ENCODE measurements at places on chromosomes 1 and 21. TPM values are rescaled to one million over a fixed set of nuclear protein-coding genes. Genes with fewer than 3 reads are reported as not detected.

MROH9 gene
- not detected for total RNA-seq

CALML6 gene
- 0.61 TPM for total RNA-seq

LMX1A gene
- total RNA-seq: not detected

USP1 gene
- 71.5 TPM for total RNA-seq

FCGR3A gene
- total RNA-seq: 0.40 TPM

TMEM82 gene
- total RNA-seq: not detected

FPGT gene
- total RNA-seq: 11.8 TPM

PEAR1 gene
- total RNA-seq: not detected

SSX2IP gene
- total RNA-seq: 5.7 TPM

SOX13 gene
- 1.4 TPM for total RNA-seq

MTOR gene
- 46.4 TPM for total RNA-seq

DNA sequence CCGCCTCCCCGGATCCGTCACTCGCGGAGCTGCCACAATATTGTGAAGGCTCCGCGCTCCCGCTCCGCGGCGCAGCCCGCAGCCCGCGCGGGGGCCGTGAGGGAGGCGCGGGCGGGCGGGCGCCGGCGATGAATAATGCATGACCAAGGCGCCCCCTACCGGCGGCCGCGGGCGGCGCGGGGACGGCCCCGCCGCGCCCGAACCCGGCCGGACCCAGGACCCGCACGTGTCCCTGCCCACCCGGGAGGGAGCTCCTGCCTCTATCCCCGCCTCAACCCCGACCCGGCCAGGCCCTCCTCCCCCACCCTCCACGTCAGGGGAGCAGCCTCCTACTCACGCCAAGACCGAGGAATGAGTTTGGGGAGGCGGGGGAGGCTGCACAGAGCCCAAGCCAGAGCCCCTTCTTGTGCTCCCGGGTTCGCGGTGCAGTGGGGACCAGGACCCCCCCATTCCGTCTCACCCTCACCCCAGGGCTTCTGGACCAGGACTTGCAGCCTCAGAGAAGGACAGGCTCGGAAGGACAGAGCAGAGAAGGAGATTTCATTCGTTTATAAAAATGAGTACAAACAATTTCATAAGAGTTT is 70.8 kb upstream of the CASZ1 start:
- peak; percentile 63 for DNase-seq

DNA sequence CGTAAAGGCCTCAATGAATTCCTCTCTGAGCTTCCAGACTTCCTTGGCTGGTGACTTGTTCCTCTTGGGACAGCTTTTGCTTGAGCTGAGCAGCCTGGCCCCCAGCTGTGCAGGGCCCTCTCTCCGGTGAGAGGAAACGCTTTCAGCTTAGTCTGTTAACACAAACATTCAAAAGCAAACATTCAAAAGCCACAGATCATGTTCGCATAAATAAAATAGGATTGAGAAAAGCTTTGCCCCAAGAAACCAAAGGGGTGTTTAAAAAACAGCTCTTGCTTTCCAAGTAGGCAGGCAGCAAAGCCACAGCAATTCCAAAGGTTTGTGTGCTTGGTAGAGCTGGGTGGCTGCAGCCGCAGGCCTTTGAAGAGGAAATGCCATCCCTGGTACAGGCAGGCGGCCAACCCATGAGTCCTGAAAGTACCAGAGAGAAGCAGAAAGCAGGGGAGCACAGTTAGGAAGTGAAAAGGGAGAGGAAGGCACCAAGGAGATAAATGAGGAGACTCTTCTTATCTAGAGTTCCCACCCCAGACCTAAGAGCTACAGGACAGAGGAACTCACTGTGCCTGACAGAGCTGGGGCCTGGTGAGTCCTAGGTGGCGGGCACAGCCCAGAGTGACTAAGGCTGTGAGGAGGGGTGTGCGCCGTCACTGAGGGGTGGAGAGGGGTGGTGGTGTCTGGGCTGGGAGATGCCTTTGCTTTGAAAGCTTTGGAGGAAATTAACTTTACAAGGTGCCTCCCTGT is 48.4 kb downstream of the CCN1 start:
- DNase-seq: no peak

DNA sequence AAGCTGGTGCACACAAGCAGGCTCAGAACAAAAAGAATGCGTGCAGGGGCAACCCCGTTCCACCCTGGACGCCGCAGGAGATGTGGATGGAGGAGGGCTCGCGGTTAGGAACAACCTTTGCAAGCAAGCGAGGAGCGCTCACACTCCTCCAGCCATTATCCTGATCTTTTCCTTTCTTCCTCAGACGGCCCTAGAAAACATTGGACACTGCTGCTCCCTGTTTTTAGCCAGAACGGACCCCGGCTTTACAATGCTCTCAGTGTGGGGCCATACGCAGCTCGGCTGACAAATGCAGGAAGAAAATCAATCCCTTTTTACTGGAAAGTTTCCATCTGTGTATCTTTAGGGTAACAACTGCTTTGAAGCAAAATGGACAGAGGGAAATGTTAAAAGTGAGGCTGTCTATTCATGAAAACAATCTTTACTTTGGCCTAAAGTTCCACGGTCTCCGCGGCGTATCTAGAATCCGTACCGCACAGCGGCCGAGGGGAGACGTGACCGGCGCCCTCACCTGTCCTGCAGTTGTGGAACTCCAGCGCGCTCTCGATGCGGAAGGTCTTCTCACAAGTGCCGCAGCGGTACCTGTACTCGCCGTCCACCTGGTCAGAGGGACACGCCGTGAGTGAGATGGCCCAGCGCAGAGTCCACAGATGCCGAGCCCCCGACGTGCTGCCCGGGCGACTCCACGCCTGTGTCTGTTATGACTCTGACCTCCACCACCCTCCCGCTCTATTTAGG is 44.0 kb downstream of the PRDM15 start:
- no peak for DNase-seq

GRCh38 chr21:41358193-41359166 is 3.3 kb upstream of the MX2 start:
- no peak for DNase-seq

DNA sequence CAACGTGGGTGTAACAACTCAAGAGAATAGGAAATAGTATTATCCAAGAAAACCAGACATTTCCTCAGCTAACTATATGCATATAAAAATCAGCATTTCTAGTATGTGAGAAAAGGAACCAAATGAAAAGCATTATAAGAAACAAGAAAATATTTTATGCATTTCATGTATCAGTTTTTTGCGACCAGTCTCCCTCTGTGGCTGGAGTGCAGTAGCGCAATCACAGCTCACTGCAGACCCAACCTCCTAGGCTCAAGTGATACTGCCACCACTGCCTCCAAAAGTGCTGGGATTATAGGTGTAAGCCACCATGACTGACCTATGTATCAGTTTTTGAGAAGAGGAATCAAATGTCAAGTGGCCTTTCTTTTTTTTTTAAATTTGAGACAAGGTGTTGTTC is 31.0 kb downstream of the SLC16A1 start:
- no peak for DNase-seq

GRCh38 chr1:35838693-35839245 is 31.0 kb downstream of the AGO4 start:
- no peak for DNase-seq

DNA sequence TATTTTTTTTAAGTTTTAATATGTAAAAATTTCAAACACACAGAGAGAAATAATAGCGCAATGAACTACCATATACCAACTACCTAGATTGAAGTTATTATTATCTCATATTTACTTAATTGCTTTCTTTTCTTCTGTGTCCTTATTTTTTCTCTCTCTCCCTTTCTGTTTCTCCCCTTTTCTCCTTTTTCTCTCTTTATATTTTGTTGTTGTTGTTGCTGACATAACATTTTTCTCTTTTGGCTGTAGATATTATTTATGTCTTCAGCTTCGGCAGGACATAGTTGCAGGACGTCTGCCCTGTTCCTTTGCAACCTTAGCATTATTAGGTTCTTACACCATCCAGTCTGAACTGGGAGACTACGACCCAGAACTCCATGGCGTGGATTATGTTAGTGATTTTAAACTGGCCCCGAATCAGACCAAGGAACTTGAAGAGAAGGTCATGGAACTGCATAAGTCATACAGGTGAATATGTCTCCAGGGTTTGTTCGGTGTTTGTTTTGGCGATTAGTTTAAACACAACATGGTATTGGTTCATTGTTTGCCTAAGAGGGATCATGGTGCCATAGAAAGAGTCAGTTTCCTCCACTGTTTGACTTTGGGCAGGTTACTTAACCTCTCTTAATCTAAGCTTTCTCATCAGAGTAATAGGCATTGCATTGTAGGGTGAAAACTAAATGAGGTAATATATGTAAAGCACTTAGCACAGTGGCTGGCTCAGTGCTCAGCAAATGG is 103.8 kb downstream of the EPB41 start:
- DNase-seq: no peak

DNA sequence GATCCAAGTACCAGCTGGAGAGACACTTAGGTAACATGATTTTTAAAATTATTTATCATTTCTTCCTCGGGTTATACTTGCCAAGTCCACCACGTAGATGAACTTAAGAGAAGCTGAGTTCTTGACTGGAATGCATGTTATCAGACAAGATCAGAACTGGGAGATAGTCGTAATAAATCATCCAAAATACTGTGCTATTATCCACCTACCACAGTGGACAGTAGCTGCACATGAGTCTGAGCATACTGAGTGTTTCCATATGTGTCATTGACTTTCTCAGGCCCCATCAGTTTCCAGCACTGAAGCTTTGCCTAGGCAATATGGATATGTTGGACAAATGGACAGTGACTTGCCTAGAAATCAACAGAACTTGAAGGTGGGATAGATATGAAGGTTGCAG is 77.9 kb upstream of the RRP15 start:
- no peak for DNase-seq

- no peak for DNase-seq
These were observed 17.9 kb downstream of the TMEM200B start for GRCh38 chr1:29105822-29106221.

GRCh38 chr1:19877821-19878636 is 4.2 kb upstream of the OTUD3 start:
- no peak for DNase-seq

- no peak for DNase-seq
These were observed 96.8 kb upstream of the C1orf21 start for GRCh38 chr1:184289825-184290550.

GRCh38 chr1:238248356-238248755 is 357.6 kb upstream of the ZP4 start:
- no peak for DNase-seq

GRCh38 chr1:32889731-32890278 is 3.5 kb downstream of the HPCA start:
- DNase-seq: no peak

- DNase-seq: no peak
These were observed 10.0 kb upstream of the TTC34 start for GRCh38 chr1:2811533-2811918.

GRCh38 chr1:17377325-17377953 is 5.4 kb downstream of the PADI6 start:
- no peak for DNase-seq

DNA sequence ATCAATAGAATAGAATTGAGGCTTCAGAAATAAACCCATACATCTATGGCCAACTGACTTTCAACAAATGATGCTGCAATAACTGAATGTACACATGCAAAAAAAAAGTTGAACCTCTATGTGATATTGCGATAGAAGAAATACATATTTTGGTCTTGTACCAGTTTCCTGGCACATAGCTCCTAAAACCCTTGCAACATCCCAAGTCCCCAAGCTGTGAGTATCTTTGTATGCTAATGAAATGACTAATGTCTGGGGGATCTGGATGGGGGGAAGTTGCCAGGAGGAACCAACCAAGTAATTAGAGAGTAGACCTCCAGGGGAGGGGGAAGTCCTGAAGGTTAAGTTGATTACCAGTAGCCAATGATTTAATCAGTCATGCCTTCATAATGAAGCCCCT is 24.4 kb downstream of the BLZF1 start:
- DNase-seq: no peak

- no peak for DNase-seq
These were observed 8.8 kb downstream of the GIPC2 start for GRCh38 chr1:78054559-78054958.

GRCh38 chr1:162639718-162640117 is 7.5 kb downstream of the DDR2 start:
- DNase-seq: no peak

DNA sequence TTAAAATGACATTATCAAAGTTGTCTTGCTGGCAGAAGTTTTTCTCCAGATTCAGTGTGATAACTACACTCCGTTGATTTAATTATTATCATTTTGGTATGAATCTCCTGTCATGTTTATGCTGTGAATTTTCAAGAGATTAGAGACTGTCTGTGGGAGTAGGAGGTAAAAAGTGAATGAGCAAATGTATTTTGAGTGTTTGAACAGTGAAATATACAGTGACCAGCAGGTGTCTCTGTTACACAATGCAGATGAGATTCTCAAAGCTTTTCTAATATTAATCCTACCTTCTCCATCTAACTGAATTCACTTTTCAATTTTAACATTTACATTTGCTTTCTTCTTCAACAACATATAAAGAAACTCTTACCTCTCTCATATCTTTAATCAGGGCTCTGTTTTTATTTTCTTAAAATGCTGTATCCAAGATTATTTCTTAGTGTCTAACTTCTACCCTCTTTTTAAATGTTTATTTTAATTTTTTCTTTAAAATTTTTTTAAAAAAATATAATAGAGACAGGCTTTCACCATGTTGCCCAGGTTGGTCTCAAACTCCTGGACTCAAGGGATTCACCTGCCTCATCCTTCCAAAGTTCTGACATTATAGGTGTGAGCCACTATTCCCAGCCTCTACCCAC is 20.9 kb upstream of the HSPA13 start:
- DNase-seq: no peak
